ENCODE measurements at places on chromosomes 1 and 21. TPM values are rescaled to one million over a fixed set of nuclear protein-coding genes. Genes with fewer than 3 reads are reported as not detected.

Gene ANKRD34A
- total RNA-seq: 0.16 TPM

Gene FAM3B
- total RNA-seq: 10.5 TPM

Gene ZNF648
- total RNA-seq: not detected

Gene CYP4A11
- 4.6 TPM for total RNA-seq

Gene IFI44L
- 4.3 TPM for total RNA-seq

- H3K27me3 ChIP-seq: no peaks in the 10 kb centered on the region
- peak overlapping the region; percentile 98 for H3K27ac ChIP-seq
- DNase-seq: peak; percentile 65
Measured at GRCh38 chr1:203325418-203326091, 20.2 kb downstream of the BTG2 start.

- no peak overlapping the region for H3K4me3 ChIP-seq
- H3K36me3 ChIP-seq: no peaks in the 10 kb centered on the region
- no peaks in the 10 kb centered on the region for H3K4me1 ChIP-seq
- no peak overlapping the region for H3K27ac ChIP-seq
- DNase-seq: no peak
- H3K27me3 ChIP-seq: no peaks in the 10 kb centered on the region
Measured at GRCh38 chr1:98133131-98133530, 212.3 kb upstream of the DPYD start.

DNA sequence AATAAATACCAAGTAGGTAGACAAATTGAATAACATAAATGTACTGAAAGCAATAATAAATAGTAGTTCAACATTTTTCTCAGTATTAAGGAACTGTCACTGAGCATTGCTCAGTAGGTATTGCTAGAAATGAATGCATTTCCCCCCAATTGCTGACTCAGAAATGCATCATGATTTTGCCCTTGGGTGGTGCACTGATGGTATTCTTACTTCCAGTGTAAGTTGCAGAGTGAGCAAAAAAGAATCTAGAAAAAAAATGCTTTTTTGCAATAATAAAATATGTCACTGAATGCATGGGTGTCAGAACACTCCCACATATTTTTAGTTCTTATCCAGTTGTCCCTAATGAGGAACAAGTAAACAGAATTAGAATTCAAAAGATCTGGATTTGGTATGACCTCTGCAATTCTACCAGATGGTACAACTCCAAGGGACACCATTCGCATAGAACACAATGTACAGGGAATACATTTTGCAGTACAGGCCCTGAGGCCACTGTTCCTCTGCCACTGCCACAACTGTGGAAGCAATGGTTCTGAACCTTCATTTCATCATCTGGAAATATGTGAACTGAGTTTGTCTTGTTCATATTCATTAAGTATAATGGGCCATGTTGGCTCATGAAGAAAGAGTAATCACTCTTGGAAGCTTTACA is 78.0 kb downstream of the ATP6V1G3 start:
- no peak for DNase-seq
- no peaks in the 10 kb centered on the region for H3K4me1 ChIP-seq
- no peaks in the 10 kb centered on the region for H3K27me3 ChIP-seq
- no peak overlapping the region for H3K4me3 ChIP-seq

DNA sequence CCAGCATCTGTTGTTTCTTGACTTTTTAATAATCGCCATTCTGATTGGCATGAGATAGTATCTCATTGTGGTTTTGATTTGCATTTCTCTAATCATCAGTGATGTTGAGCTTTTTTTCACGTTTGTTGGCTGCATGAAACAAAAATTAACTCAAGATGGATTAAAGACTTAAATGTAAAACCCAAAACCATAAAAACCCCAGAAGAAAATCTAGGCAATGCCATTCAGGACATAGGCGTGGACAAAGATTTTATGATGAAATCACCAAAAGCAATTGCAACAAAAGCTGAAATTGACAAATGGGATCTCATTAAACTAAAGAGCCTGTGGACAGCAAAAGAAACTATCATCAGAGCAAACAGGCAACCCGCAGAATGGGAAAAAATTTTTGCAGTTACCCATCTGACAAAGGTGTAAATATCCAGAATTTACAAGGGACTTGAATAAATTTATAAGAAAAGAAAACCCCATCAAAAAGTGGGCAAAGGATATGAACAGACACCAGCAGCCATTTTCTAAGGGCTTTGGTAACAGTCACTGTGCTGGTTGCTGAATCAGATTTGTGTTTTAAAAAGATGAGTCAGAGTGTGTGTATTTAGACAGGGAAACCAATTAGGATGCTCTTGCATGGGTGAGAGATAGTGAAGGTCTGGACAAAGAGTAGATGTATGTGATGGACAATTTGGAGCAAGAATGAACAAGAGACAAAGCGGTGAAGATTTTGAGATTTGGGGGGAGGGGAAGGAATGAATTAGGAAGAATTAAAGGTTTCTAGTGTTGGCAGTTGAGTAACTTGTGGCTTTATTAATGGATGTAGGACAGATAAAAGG is 110.7 kb downstream of the RYR2 start:
- no peaks in the 10 kb centered on the region for H3K4me1 ChIP-seq
- no peaks in the 10 kb centered on the region for H3K36me3 ChIP-seq
- no peaks in the 10 kb centered on the region for H3K27me3 ChIP-seq
- no peak for DNase-seq
- no peak overlapping the region for H3K4me3 ChIP-seq

- H3K27ac ChIP-seq: no peak overlapping the region
- H3K36me3 ChIP-seq: no peaks in the 10 kb centered on the region
- no peaks in the 10 kb centered on the region for H3K4me1 ChIP-seq
Measured at GRCh38 chr1:6506210-6507036, 15.0 kb upstream of the PLEKHG5 start.

DNA sequence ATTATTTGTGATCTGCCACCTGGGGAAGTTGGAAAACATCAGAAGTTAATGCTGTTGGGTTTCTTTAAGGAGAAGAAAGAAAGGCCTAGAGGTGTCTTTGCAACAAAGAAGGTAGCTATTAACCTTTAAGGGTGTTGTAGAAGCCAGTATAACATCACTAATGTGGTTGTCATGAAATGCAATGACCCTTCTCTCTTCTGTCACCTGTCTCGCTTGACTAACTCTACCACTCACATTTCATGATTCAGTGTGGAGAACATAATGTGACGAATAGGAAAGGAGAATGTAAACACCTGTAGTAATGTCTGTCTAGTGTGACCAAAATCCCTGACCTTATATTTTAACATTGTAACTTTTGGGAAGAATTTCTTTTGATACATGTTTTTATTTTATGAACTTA is 211.7 kb upstream of the UBE2U start:
- no peak overlapping the region for H3K27ac ChIP-seq
- no peak overlapping the region for H3K4me3 ChIP-seq
- H3K36me3 ChIP-seq: no peaks in the 10 kb centered on the region
- no peak for DNase-seq

DNA sequence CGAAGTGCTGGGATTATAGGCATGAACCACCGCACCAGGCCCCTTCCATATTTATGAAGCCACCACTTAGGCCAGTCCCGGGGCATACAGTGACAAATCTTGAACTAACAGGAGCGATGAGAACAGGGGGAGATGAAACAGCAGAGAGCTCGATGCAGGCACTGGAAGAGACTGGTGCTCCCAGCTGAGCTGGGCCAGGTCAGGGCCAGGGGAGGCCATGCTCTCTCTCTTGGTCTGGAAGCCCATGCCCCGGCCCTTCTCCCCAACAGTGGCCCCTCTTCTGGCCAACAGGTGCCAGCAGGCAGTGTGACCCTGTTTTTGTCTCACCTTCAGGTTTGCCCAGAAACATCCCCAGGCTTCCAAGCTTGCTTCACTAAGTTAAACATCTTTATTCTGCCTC is 269.9 kb upstream of the C1orf174 start:
- H3K36me3 ChIP-seq: no peaks in the 10 kb centered on the region
- peaks cover 37% of the 10 kb centered on the region for H3K27me3 ChIP-seq
- H3K4me1 ChIP-seq: no peaks in the 10 kb centered on the region
- no peak for DNase-seq
- no peak overlapping the region for H3K4me3 ChIP-seq
- no peak overlapping the region for H3K27ac ChIP-seq

DNA sequence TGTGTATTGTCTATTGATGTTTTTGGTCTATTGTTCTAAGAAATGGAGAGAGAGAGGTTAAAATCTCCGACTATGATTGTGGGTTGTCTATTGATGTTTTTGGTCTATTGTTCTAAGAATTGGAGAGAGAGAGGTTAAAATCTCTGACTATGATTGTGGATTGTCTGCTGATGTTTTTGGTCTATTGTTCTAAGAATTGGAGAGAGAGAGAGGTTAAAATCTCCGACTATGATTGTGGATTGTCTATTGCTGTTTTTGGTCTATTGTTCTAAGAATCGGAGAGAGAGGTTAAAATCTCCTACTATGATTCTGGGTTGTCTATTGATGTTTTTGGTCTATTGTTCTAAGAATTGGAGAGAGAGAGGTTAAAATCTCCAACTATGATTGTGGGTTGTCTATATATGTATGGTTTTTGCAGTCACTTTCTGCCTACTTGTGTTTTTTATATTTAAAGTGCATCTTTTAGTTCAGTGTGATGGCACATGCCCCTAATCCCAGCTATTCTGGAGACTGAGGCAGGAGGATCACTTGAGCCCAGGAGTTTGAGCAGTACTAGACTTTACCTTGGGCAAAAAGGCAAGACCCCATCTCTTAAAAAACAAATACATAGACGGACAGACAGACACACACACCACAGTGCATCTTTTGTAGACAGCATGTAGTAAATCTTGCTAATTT is 16.2 kb downstream of the C1orf159 start:
- H3K4me3 ChIP-seq: no peak overlapping the region
- no peak for DNase-seq
- H3K27ac ChIP-seq: no peak overlapping the region
- H3K36me3 ChIP-seq: no peaks in the 10 kb centered on the region
- H3K4me1 ChIP-seq: no peaks in the 10 kb centered on the region

GRCh38 chr1:232432313-232432712 is 197.6 kb downstream of the SIPA1L2 start:
- no peaks in the 10 kb centered on the region for H3K36me3 ChIP-seq
- no peak for DNase-seq
- H3K4me1 ChIP-seq: no peaks in the 10 kb centered on the region
- no peaks in the 10 kb centered on the region for H3K27me3 ChIP-seq

- DNase-seq: peak; percentile 82
- no peaks in the 10 kb centered on the region for H3K4me1 ChIP-seq
- H3K27ac ChIP-seq: peak overlapping the region; percentile 79
- H3K4me3 ChIP-seq: no peak overlapping the region
Measured at GRCh38 chr1:184881941-184882913, 92.1 kb downstream of the NIBAN1 start.

DNA sequence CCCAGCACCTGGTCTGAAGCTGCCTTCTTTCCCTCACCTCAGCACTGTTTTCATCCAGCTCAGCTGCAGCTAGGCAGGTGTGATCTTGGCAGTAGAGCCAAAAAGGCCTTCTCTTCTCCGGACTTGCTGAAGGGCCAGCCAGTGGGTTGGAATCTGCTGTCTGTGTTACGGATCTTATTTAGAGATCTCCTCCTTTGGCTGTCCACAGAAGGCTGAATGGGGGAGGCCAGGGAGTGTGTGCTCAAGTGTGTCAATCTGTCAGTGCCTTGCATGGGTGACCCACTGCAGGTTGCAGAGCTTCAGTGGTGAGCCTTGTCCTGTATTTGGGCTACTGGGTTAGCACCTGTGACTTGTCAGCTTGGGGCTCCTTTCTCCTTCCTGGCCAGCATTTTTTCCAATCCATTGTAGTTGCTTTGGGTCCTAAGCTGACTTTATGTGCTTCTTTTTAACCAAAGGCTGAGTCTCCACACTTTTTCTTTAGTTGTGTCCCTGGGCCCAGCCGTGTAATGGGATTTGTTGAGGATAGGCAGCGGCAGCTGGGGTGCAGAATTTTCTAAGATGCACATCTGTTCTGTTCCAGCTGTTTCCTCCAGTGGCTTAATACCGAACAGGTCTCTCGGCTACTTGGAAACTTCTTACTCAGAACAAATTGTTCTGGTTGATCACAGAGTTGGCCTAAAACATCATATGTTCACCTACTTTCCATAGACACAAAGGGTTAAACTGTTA is 126.8 kb downstream of the PEX14 start:
- H3K27ac ChIP-seq: no peak overlapping the region
- H3K36me3 ChIP-seq: no peaks in the 10 kb centered on the region
- H3K4me3 ChIP-seq: no peak overlapping the region
- H3K27me3 ChIP-seq: no peaks in the 10 kb centered on the region
- H3K4me1 ChIP-seq: no peaks in the 10 kb centered on the region

GRCh38 chr1:219277304-219278105 is 103.8 kb downstream of the LYPLAL1 start:
- DNase-seq: no peak
- no peak overlapping the region for H3K27ac ChIP-seq
- no peaks in the 10 kb centered on the region for H3K4me1 ChIP-seq
- H3K27me3 ChIP-seq: no peaks in the 10 kb centered on the region
- no peak overlapping the region for H3K4me3 ChIP-seq

GRCh38 chr1:187338762-187339412 is 510.1 kb downstream of the PLA2G4A start:
- no peaks in the 10 kb centered on the region for H3K36me3 ChIP-seq
- no peak overlapping the region for H3K27ac ChIP-seq
- H3K27me3 ChIP-seq: no peaks in the 10 kb centered on the region
- no peak overlapping the region for H3K4me3 ChIP-seq
- DNase-seq: no peak

DNA sequence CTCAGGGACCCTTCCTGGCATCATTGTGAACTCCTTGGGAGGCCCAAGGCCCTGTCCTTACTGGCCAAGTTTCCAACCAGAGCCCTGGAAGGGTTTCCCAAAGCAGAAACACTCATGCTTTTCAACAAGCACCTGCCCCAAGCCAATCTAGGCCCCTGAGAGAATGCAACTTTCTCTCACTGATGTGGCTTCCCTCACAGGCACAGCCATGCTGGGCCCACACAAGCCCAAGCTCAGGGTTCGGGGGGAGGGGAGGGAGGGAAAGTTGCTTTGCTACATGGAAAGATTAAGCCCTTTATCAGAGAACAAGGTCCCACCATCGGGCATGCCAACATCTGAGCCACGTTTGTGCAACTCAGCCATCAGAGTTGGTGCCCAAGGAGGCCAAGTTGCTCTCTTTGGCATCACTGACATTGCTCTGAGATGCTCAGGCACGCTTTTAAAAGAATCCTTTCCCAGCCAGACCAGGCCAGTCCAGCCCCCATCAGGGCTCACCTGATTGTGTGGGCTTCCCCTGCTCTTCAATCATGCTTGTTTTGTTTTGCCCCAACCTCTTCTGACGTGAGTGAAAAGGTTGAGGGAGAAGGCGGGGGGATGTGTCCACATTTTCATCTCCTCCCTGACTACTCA is 43.5 kb downstream of the RIMS3 start:
- H3K4me3 ChIP-seq: no peak overlapping the region
- no peaks in the 10 kb centered on the region for H3K4me1 ChIP-seq
- no peak for DNase-seq
- no peaks in the 10 kb centered on the region for H3K27me3 ChIP-seq
- no peaks in the 10 kb centered on the region for H3K36me3 ChIP-seq

- no peak for DNase-seq
- H3K27me3 ChIP-seq: no peaks in the 10 kb centered on the region
- no peaks in the 10 kb centered on the region for H3K4me1 ChIP-seq
- H3K4me3 ChIP-seq: no peak overlapping the region
- H3K27ac ChIP-seq: no peak overlapping the region
Measured at GRCh38 chr1:227038401-227038800, 98.3 kb downstream of the COQ8A start.

Measured in breast epithelium (tissue), 4 donors.